Non-pigmented ciliary epithelial cell (primary cell): ENCODE measurements at places on chromosomes 3 and 15.

GRCh38 chr3:66483409-66483906, 17.4 kb downstream of the LRIG1 start:
- no peak for DNase-seq

DNA sequence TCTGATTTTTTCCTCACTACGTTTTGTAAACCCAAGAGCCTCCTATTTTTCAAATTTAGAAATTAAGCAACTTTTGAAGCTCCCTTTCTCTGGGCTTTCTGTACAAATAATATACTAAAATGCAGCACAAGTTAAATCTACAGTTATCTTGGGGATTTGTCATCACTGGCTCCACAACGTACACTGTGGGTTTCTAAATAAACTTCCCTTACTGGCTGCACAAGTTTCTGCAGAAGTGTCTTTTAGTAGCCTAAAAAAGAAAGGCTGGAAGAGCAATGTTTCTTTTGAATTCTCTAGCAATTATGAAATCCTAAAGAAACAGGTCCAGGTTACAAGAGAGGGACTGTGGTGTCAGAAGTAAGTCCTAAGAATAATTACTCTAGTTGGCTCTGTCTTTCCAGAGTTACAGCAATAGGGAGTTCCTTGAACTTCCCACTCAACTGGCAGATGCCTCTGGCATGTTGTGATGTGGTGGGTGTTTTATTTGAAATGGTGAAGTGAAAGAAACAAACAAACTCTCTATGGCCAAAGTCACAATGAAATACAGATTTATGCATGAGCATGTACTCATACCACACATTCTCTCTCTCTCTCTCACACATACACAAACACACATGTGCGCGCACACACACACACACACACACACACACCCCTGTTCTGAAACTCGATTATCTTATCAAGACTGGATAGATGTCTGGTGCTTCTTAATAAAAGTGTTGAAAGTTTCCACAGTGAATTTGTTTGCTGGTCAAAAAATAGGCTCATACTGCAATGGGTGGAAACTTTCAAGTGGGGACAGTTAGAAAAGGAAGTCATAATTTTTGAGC, 198.2 kb downstream of the SSR3 start:
- DNase-seq: no peak

DNA sequence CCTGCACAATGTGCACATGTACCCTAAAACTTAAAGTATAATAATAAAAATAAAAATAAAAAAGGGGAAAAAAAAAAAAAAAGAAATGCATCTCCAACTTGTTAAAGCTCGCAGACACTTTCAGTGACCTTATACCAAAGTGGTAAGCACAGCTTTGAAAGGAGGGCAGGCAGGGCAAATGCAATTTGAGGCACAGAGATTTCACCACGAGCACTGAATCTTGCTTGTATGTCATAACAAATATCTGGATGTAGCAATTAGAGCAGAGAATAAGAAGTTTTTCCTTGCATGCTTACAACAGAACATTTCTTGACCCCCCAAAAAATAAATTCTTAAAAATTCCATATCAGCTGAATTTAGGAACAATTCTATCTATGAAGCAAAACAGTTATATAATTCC, 66.5 kb downstream of the FBN1 start:
- no peak for DNase-seq

DNA sequence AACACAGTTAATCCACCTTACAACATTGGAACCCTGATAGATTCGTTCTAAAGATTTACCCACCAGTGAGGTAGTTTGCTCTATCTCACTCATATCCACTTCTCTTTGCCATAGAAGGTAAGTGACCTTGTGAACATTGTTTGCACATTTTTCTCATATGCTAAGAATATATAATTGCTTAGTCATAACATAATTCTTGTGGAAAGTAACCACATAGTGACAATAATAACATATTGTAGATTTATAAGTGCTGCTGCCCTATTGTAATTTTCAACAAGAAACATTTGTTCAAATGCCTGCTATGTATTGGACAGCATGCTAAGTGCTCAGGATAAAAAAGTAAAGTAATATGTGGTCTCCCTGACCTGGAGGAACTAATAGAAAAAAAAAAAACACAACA, 554.2 kb upstream of the KCNMB2 start:
- DNase-seq: peak; percentile 72

DNA sequence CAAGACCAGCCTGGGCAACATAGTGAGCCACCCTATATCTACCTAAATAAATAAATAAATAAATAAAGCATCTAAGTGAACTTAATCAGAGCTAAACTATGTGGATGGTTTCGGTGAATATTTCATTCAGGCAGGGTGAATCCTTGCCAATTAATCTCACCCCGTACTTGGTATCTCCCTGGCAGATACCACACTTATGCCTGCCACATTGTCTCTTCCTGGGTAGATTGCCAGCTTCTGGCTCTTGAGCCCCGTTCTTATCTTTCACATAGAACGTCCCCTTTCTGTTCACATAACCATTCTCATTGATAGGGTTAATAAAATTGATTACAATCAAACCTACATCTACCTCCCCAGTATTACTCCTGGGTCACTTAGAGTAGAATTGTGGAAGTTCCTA, 7.0 kb downstream of the SNAP23 start:
- DNase-seq: no peak

- DNase-seq: no peak
Observed at GRCh38 chr3:64865839-64866570, 178.2 kb upstream of the ADAMTS9 start.

DNA sequence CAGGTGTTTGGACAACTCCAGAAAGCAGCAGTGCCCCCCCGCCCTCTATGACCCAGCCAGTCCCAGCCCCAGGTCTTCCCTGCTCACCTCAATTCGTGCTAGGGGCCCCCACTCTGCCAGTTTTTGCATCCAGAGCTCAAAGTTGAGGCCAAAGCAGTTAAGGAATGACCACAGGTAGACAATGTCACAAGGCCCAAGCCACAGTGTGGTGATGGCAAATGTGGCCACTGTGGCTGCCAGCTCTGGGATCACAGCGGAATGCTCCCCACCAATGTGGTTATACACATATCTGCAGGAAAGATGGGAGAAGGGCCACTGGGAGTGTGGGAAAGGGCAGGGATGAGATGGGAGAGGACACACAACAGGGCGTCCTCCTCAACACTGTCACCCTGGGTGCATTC, 8.2 kb downstream of the KLHL40 start:
- DNase-seq: no peak

GRCh38 chr3:109195815-109196214, 59.3 kb downstream of the C3orf85 start:
- peak; percentile 40 for DNase-seq

DNA sequence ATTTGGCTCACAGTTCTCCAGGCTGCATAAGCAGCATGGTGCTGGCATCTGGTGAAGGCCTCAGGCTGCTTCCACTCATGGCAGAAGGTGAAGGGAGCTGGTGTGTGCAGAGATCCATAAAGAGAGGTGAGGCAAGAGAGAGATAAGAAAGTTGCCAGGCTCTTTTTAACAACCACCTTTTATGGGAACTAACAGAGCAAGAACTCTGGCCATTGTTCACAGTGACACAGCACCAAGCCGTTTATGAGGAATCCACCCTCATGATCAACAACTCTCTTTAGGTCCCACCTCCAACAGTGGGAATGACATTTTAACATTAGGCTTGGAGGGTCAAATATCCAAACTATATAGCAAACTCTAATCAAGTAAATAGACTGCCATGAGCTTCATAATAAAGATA, 557.2 kb upstream of the SUCLG2 start:
- no peak for DNase-seq

- DNase-seq: no peak
Observed at GRCh38 chr3:101898752-101899169, 49.4 kb downstream of the NFKBIZ start.

- no peak for DNase-seq
Observed at GRCh38 chr15:58331560-58331912, 100.3 kb upstream of the LIPC start.

GRCh38 chr3:187960820-187961219, 193.1 kb upstream of the LPP start:
- DNase-seq: no peak

DNA sequence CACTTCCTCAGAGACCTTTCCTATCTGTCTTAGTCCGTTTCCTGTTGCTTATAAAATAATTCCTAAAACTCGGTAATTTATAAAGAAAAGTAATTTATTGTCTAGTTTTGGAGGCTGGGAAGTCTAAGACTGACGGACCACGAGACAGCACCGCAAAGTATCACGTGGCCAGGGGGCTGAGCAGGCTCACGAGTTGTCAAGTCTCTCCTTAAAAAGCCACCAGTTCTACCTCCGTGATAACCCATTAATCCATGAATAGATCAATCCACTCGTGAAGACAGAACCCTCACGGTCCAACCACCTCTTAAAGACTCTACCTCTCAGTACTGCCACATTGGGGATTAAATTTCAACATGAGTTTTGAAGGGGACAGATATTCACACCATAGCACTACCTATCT, 821 bp downstream of the LINS1 start:
- no peak for DNase-seq

DNA sequence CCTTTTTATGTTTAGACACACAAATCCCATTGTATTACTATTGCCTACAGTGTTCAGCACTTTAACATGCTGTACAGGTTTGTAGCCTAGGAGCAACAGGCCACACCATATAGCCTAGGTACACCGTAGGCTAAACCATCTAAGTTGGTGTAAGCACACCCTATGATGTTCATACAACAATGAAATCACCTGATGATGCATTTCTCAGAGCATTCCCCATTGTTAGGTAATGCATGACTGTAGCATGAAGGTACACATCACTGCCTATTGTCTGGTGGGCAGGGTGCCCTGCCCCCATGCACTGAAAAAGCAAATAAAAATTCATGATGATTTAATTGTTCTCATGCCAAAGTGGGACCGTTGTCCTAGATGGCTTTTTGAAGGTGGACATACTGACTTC, 183.6 kb downstream of the AGBL1 start:
- no peak for DNase-seq

- DNase-seq: no peak
Observed at GRCh38 chr15:45780352-45780751, 145.5 kb downstream of the SQOR start.

DNA sequence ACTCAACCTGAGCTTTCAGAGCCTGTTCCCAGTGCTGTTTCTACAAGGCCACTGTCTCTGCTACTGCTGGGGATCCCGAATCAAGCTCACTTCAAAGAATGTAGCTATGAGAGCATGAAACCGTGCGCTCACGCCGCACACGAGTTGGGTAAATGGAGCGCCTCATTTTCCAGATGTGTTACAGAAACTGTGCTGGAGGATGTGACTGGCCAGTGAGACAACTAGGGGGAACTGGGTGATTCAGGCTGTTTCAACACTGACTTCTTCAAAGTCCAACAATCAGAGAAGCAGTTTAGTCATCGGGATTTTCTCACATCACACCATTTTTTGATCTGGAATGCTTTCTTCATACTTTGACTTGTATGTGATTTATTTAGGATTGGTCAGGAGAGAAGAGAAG, 3.5 kb downstream of the ZNF710 start:
- peak; percentile 83 for DNase-seq

DNA sequence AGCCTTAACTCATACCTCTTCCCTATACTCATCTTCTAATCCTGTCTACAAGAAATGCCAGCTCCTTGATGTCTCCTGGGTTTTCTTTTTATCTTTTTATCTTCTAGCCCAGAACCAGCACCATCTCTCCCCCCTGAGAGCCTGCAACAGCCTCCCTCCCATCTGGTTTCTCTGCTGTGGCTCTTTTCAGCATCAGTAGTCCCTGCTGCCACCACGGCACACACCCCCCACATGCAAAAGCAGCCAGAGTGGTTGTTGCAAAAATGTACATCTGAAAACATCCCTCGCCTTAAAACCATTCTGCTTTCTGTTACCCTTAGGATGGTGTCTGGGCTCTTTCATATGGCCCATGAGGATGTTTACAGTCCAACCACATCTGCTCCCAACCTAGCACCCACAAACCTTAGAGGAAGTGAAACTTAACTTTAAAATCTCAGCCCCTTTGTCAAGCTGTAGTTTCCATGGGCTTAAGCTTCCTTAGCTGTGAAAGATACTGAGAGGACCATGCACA, 775 bp downstream of the TTC21A start:
- DNase-seq: no peak

DNA sequence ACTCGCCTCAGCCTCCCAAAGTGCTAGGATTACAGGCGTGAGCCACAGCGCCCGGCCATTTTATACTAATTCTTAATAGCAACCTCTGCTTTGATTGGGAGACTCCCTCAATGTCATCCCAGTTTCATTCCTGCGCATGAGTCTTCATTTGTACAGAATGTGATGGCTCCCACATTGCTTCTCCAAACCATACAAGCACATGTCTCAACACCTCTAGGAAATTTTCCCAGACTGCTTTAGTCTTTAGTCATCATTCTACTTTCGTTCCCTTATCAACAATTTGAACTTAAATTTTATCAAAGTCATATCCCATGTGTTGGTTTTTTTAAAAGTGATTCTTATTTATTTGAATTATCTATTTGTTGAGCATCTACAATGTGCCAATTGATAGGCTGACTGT, 58.1 kb downstream of the SNX4 start:
- no peak for DNase-seq

DNA sequence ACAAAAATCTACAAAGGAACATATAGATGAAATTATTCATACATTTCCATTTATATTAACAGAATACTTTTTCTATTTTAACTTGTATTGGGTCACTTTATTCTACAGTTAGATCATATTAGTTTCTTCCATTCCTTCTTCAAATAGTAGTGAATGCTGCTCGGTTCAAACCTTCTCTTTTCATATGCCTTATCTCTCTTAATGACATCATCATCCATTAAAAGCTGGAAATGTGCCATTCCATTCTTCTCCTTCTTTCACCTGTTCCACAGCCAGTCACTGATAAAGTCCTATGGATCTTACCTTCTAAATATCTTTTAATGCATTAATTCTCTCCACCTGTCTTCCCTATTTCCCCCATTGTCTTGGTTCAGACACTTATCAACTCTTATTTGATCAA, 358.0 kb upstream of the POU1F1 start:
- no peak for DNase-seq

DNA sequence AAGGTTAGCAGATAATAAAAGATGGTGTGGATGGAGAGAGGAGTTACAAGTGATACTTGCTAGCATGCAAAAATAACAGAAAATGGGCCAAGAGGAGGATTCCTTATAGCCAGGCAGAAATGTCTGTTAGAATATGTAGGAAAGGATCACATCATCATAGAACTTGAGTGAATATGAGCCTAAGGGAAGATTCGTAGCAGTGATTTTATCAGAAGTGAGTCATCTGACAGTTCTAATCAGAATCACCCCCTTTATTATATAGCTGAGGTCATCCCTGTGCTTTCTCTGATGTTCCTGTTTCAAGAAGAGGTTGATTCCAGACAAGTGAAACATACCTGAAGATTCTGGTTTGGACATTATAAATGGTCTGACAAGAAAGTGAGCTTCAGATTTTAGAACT, 22.9 kb downstream of the EXOG start:
- DNase-seq: no peak

DNA sequence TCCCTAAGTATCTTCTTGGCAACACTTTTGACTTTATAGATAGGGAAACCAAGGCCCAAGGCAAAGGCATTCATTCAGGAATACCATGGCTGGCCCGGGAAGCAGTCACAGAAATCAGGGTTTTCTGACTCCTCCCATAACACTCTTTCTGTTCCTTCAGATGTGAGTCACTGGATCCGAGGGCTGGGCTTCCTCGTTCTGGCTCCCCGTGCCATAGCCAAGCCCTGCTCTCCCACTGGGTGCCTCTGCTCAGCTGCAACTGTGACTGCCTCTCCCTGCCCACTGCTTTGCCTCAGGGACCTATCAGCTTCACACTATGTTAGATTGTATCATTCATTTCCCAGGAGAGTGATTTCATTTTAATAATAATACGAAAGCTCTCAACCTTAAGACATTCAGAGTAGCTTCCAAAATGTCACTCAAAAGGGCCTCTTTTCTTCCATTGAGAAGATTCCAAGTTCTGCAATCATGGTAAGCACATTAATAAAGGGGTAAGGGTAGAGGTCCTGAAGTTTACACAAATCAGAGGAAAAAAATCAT, 50.2 kb downstream of the GABRB3 start:
- DNase-seq: no peak
